Retinal pigment epithelial cell (primary cell): ENCODE measurements at places on chromosomes 11 and 22.
A peak's percentile ranks its signal among the peaks of the same experiment; 100 is the strongest.

DNA sequence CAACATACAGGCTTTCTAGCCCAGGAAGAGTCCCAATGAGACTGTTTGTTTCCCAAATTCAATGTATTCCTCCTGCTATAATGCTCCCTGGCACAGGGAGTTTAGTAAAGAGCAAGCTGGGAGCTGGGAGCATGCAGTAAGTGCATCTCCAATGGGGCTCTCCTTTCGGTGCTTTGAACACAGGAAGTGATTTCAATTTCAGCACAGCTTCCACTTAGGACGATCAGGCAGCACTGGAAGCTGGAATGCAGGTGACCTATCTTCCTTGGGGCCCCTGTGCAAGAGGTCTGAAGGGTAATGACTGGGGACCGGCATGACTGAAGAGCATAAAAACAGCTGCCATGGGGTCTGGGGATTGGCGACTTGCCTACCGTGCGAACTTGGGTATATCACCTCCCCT, 76.0 kb downstream of the LARGE1 start:
- DNase-seq: no peak

DNA sequence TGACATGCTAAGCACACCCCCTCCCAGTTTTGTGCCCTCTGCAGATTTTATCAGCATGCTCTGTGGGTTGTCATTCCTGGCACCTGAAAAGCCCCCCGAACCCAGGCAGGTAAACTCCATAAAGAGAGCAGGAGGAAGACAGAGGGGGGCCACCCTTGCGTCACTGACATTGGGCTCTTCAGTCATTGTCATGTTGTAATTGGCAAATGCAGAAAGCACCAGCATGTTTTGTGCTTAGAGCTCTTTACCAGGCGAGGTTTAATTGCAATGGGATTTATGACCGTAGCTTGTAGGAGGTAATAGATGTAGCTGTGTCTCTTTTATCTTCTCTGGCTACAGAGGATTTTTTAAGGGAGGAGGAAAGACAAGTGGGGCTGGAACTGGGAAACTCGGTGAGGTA, 201.7 kb downstream of the GRIK4 start:
- no peak for DNase-seq

GRCh38 chr22:36197514-36198146, 4.0 kb downstream of the APOL4 start:
- DNase-seq: no peak

DNA sequence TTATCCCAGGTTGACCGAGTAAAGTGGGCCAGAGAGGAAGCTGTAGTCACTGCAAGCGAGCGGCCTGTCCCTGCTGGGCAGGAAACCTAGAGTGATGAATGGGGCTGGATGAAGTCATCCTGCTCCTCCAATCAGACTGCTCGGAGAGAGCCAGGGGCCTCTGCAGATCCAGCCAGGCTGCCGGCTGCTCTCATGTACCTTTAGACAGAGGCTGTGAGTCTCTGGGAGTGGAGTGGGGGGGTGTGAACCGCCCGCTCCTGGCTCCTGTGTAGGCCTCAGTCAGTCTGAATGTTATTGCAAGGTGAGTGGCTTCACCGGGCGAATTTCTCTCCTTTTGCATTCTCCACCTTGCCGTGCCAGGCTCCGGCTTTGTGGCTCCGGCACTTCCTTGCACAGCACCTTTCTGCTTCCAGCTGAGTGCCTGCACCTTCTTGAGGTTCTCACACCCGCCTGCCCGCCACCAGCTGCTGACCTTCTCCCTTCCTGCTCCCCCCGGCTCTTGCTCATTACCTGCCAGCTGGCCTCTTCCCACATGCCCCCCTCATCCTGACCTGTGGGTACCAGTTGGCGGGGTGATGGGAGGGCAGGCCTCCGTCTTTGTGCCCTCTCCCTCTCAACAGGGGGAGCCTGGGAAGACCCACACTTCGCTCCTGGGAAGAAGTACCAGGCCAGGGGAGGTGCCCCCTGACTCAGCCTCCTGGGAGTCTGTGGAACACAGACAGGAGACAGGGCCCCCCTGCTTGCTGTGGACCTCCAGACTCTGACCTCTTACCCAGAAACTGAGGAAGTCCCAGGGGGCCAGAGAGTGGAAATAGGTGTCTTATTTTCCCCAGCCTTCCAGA, 79.9 kb downstream of the GRAMD1B start:
- DNase-seq: peak; percentile 44

DNA sequence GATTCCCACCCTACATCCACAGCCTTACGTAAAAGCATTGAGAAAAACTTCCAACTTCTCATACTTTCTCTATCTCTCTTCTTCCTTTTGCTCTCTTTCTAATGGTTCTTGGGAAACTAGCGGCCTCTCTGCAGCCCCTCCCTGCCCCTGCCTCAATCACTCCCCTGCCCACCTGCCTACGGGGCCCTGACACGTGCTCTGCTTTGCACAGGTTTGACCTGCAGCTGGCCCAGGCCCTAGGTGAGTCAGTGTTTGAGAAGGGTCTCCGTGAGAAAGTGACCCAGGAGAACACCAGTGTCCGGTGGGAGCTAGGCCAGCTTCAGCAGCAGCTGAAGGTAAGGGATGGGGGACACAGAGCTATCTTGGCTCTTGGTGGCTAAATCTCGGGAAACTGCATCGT, 160.4 kb downstream of the MYO18B start:
- DNase-seq: no peak

DNA sequence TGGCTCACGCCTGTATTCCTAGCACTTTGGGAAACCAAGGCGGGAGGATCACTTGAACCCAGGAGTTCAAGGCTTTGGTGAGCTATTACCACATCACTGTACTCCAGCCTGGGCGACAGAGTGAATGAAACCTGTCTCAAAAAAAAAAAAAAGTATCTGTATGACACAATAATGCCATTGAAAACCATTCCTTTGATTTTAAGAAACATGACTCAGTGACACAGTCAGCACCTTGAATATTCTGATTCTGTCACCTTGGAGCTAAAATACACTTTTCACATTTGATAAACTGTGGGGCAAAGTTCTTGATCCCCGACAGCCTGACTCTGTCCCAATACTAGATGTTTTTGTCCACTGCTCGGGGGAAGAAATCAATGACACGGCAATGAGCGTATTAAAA, 16.7 kb upstream of the ELFN2 start:
- no peak for DNase-seq

GRCh38 chr11:2777871-2778629, 78.3 kb upstream of the KCNQ1OT1 start:
- no peak for DNase-seq

GRCh38 chr11:57133366-57134038, 48.3 kb upstream of the LRRC55 start:
- DNase-seq: no peak

GRCh38 chr11:5036669-5037068, 9.7 kb upstream of the OR52J3 start:
- no peak for DNase-seq

DNA sequence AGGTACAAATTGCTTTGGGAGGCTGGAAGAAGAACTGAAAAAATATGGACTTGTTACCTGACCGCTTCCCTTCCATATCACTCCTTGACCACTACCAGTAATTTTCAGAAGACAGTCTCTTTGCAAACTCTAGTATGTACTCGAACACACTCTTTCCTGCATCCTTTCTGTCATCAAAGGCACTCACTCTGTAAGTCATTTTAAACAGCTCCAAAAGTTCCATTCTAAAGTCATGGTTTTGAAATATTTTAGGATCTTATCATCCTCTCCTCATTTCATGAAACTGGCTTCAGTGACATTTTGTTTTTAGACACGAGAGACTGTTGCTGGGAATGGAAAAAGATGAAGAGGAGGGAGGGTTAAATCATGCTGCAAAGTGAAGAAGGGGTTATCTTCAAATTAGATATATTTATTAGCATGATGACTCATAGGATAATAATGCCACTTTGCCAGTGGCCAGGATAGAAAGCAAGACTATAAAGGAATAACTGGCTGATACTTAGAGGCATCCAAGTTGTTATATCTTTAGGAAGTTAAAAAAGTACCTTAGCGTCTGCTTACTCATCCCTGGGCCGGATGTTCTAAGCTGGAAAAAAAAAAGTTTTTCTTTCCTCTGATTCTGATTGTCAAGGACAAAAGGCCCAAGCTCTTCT, 549.3 kb downstream of the METTL15 start:
- no peak for DNase-seq

DNA sequence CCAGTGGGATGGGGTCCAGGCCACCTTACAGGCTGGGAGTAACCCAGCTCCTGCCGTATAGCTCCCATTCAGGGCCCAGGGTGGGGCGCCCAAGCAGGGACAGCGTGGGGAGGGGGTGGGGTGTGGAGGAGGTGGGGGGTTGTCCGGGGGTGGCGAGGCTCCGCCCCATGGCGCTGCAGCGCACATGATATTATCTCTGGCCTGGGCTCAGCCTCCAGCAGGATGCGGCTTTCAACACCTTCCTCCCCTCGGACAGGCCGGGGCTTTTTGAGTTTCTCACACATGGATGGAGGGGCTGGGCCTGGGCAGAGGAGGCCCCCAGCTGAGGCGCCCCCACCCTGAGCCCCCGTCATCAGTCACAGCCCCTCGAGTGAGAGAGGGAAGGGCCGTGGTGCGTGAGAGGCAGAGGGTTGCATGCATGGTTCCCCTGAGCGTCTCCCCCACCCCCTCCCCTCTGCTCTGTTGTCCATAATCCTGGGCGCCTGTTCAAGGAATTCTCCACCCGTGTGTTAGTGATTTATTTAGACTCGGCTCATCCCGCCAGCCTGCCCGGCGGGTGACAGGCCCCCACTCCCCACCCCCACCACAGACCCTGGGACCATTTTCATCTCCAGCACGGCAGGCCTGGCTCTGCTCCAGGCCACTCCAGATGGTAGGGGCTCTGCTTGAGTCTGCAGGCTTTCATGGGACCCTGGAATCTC, 44.9 kb downstream of the WNT11 start:
- DNase-seq: no peak

DNA sequence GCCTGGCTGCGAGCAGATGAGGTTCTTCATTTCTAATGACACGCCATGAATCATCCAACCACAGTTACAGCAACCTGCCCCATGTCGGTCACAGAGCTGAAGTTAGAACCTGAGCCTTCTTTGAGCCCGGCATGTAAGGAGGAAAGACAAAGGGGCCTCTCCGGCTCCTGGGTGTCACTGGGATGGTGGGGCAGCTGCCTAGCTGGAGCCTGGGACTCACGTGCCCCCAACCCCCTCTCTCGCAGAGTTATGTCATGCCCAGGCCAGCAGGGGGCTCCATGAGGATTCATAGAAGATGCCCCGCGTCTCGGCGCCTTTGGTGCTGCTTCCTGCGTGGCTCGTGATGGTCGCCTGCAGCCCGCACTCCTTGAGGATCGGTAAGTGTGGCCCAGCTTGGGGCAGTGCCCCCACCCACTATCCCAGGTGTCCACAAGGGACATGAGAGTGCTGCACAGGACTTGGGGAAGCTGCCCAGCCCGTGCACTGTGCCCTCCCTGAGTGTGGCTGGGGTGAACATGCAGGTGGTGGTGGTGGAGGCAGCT, 148.5 kb downstream of the GRIK4 start:
- no peak for DNase-seq

DNA sequence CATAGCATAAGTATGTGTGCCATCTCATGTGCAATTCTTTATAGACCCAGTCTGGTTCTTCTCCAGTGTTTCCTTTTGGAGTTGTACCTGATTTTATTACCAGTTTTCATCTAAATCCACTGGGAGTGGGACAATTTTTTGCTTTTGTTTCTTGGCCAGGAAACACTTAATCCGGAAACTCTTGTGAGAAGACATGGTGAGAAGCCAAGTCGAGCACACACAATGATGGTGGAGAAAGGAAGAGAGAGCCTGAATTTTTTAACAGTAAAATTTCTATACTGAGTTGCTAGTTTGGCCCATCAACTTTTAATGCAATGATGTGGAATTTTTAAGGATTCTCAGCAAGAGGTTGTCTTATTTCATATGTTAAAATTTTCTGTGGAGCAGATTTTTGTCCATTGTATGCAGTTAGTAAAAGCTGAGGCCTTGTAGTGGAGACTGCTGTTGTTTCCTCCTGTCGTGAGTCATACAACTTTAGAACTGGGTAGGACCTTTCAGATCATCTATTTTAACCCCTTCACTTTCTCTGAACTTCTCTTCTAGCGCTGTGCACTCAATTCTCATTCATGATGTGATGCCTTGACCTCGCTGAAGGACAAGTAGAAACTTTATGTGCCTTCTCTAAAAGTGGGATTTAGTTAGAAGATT, 17.1 kb downstream of the FAR1 start:
- no peak for DNase-seq

DNA sequence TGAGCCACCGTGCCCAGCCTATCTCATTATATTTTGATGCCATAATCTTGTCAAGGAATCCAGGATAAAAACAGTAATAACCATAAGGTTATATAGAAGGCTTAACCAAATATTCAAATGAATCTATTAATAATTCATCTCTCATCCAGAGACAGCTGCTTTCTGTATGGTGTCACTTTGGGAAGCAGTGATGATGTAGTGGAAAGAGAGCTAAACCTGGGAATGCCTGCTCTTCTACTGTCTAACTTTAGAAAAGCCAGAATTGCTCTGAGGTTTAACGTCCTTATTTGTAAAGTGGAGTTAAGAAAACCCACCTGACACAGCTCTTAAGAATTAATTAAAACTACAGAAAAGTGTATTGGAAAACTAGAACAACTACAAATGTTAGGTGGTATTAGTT, 29.3 kb upstream of the OR10D3 start:
- no peak for DNase-seq

DNA sequence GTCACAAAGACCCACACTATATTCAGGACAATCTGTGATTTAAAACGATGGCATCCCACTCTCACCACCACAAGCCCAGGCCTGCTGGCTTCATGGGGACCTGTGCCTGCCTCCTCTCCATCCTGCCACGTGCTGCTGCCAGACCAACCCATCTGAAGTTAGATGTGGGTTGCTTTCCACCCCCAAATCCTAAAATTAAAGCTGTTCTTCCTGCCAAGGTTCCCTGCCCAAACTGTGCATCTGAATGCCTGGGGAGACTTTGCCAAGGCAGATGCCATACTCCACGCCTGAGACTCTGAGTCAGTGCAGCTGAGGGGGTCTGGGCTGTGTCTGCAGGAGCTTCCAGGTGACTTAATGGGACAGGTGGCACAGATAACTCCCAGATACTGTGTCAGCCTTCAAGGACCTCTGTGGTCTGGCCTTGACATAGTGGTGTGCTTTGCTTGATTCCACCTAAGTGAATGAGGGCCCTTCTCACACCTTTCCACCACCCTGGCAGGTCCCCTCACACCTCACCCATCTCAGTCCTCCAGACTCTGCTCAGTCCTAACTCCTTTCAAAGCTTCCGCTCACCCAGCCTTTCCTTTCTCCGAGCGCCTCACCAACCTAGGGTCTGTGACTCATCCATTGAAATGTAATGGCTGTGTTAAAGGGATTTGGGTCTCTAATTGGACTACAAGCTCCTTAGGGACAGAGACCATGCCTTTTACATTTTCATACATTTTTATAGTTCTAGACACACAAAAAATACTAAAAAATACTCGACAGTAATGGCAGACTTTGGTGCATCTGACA, 18.6 kb downstream of the ADAMTS8 start:
- DNase-seq: no peak

GRCh38 chr11:36432738-36433137, 77.3 kb downstream of the TRAF6 start:
- DNase-seq: no peak

DNA sequence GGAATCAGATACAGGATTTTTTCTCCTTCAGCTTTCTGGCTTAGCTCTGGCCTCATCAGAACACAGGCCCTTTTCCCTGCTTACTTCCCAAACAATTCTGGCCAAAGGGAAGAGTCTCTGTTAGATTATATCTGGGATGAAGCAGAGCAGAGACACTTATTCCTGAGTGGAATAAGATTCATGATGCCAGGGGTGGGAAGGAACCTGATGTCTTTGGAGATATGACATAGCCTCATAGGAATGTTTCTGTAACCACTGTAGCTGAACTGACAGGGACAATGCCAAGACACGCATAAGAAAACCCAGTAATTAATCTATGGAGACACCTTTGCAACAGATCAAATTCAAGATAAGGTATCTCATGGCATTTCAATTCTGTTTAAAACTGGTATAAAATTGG, 177.1 kb upstream of the RAG2 start:
- DNase-seq: no peak
